Glomerular endothelial cell (primary cell): ENCODE measurements at places on chromosomes 12 and 14.

DNA sequence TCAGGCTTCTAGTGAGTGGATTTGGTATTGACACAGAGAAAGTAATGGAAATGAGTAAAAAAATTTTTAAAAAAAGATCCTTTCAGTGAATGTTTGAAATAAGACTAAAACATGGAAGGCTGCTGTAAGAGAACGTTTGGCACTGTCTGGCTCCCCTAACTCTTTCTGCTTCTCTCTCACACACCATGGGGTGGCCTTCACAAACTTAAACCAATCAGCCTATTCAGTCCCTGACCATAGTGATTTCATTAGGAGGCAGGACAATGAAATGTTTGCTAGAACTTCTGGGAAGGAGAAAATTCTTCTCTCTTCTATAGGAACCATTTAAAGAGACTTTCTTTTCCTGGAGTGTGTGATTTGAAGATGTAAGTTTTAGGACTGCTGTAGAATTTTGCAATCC lies 84.2 kb upstream of the GRIN2B start:
- no peak for DNase-seq

DNA sequence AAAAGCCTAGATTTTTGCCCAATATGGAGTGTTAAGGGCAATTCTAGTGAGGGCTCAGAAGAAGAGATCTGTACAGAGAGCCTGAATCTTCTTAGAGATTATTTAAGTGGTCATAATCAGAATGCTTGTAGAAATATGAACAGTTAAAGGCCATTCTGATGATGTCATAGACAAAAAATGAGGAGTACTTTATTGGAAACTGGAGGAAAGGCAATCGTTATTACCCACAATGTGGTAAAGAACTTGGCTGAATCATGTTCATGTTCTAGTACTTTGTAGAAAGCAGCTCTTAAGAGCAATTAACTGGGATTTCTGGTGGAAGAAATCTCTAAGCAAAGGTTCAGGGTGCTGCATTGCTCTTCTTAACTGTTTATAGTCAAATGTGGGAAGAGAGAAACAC lies 36.4 kb upstream of the SYT10 start:
- DNase-seq: no peak

DNA sequence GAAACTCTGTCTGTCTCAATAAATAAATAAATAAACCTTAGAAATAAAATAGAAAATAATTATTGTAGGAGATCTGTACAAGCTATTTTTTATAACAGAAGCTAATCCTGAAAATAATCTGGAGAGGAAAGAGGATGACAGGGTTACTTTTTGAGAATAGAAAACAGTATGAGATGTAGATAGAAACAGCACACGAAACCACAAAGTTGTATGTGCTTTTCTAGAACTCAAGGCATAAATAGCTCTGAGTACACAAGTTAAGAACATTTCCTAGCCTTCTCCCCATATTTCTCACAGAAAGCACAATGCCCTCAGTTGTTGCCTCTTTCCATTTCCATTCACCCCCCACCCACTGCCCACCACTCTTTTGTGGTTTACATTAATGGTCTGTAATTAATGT lies 35.7 kb downstream of the SLC38A4 start:
- no peak for DNase-seq

GRCh38 chr12:31369712-31370521 lies 44.0 kb upstream of the SINHCAF start:
- peak; percentile 55 for DNase-seq

GRCh38 chr12:120115066-120115465 lies 1.5 kb downstream of the RAB35 start:
- DNase-seq: no peak

- DNase-seq: no peak
These were observed 611.3 kb upstream of the TMEM132C start for GRCh38 chr12:127655691-127656090.

- DNase-seq: no peak
These were observed 7.0 kb downstream of the NKX2-1 start for GRCh38 chr14:36513012-36513420.

- no peak for DNase-seq
These were observed 58.9 kb downstream of the DDX51 start for GRCh38 chr12:132085291-132085635.

GRCh38 chr12:4954621-4955354 lies 45.1 kb downstream of the KCNA1 start:
- DNase-seq: no peak

DNA sequence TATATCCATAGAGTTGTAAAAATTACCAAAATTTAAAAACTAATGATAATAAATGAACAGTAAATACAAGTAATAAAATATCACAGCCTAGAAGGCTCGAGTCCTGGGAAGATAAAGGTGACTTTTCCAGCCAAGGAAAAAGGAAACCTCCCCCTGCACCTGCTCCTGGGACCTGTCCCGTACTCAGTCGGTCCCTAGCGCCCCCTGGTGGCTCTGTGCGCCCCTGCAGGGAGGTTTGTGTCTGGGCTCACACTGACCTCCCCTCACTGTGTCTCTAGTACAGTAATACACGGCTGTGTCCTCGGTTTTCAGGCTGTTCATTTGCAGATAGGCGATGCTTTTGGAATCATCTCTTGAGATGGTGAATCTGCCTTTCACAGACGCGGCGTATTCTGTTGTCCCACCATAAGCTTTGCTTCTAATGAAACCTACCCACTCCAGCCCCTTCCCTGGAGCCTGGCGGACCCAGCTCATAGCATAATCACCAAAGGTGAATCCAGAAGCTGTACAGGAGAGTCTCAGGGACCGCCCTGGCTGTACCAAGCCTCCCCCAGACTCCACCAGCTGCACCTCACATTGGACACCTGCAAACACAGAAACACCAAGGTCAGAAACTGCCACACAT lies 1030.4 kb downstream of the TMEM121 start:
- no peak for DNase-seq

GRCh38 chr14:100219126-100219785 lies 19.7 kb upstream of the YY1 start:
- DNase-seq: no peak

DNA sequence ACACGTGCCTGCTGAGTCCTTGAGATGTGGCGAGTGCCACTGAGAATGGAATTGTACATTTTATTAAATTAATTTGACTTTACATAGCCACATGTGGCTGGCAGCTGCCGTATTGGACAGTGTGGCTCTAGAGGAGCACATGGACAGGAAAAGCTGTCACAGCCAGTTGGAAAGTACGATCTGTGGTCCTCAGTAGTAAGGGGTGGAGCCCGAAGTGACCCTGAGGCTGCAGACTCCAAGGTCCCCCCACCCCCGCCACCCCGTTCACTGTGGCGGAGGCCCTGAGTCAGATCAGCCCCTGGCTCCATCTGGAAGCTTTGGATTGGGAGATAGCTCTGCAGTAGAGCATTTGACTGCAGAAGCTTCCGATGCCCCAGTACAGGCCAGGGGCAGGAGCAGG lies 25.8 kb upstream of the BEGAIN start:
- DNase-seq: no peak

DNA sequence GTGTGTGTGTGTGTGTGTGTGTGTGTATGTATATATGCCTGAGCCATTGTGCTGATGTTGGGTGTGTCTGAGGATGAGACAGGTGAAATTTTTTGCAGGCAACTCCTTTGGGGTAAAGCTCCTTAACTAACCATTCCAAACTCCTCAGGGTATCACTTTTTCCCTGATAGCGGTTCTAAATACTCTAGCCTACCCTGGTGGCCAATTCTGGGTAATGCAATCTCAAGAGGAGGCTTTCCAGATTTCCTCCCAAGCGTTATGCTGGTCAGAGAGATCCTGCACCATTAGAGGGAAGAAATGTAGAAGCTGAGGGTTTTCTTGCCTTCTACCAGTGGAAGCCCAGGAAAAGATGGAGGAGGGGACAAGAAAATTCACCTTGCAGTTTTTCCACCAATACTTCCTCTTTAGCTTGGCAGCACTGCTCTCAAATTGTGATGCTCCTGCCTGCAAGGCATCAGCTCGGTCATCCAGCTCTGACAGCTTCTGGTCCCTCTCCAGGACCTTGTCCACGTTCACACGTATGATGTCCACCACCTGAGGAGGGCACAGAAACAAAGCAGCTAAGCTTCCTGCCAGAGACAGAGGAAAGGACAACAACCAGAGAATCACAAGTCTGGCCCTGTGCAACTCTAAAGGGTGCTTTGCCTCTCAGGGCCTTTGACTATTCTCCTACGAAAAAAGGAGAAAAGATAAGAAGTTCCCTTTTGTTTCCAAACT lies 4.9 kb downstream of the VAMP1 start:
- DNase-seq: peak; percentile 66

DNA sequence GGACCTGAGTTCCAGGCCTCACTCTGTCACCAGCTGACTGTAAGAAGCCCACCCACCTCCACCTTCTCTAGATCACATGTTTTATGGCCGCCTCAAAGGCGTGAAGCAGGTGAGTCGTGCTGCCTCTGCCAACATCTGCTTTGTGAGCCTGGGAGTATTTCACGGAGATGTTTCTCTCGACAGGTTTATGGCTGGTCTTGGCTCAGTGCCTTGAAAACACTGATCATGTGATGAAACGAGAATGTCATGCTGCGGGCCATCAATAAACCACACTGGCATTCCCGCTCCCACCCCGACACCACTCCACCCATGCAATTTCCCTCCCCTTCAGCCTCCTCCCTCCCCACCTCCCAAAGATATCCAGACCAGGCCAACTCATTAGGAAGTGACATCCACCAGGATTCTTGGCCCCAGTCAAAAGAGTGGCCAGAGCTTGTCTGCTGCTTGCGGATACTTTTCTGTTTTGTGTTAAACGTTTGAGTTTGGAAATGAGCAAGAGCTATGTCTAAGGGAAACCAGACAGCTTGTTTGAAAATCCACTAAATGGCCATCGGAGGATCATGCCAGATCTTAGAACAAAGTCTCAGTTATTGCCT lies 53.8 kb upstream of the NTF3 start:
- no peak for DNase-seq

- no peak for DNase-seq
These were observed 80.0 kb downstream of the NTF3 start for GRCh38 chr12:5511644-5512600.

- no peak for DNase-seq
These were observed 1.1 kb downstream of the TDG start for GRCh38 chr12:103966736-103967135.

DNA sequence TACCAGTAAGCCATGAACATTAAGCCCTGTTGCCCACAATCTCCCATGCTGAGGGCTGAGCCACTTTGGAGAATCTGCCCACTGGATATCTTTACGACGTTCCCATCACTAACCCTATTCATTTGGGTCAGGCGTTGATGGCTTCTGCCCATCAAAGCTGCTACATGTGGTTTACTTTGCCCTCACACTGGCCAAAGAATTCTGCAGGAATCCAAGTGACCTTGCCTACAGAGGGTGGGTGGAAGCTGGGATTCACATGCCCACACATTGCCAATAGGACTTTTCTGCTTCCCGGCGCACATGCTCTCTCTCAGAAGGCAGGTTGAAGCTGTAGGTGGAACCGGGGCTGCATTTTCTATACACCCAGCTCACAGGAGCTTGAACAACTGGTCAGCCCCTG lies 28.3 kb downstream of the OAS2 start:
- DNase-seq: no peak

- no peak for DNase-seq
These were observed 46.2 kb downstream of the C14orf132 start for GRCh38 chr14:96085369-96085768.

GRCh38 chr12:49932533-49933130 lies 17.9 kb upstream of the AQP2 start:
- DNase-seq: no peak

- no peak for DNase-seq
These were observed 174.6 kb downstream of the ETV6 start for GRCh38 chr12:11824069-11824468.

DNA sequence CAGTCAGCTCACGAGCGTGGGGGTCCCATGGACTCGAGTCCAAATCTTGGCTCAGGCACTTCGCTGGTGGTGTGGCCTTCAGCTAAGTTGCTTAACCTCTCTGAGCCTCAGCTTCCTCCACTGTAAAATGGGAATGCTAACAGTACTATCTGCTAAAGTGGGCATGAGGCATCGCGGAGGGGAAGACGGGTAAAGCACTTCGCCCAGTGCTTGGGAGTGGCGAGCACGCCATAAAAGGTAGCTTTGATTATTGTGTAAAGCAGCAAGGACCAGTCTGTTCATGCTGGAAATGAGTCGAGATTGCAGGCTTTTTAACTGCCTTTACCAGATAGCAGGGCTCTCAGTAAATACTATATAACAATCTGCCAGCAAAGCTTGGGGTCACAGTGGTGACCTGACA lies 24.5 kb downstream of the HRK start:
- no peak for DNase-seq

- no peak for DNase-seq
These were observed 1.9 kb downstream of the HOXC10 start for GRCh38 chr12:53986686-53987483.

DNA sequence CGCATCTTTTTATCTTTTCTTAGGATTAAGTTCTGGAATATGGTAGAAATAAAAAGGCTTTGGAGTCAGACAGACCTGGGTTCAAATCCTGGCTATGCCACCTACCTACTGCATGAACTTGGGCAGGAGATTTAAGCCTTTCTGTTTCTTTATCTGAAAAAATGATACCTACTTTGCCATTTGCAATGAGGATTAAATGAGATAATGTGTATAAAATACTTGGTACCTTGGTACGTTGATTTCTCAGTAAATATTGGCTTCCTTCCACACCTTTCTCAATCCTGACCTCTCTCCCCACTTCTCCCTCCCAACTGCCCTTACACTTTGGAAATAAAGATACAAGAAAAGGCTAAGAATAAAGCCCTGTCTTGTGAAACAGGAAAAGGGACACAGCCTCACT lies 172.6 kb downstream of the PAX9 start:
- DNase-seq: no peak

GRCh38 chr14:70744641-70745040 lies 64.7 kb downstream of the MAP3K9 start:
- DNase-seq: no peak

DNA sequence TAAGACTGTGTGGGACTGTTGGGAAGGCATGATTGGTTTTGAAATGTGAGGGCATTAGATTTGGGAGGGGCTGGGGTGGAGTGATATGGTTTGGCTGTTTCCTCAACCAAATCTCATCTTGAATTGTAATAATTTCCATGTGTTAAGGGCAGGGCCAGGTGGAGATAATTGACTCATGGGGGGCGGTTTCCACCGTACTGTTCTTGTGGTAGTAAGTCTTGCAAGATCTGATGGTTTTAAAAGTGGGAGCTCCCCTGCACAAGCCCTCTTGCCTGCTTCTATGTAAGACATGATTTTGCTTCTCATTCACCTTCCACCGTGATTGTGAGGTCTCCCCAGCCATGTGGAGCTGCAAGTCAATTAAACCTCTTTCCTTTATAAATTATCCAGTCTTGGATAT lies 76.6 kb upstream of the PPFIA2 start:
- DNase-seq: no peak
